ELR (cell line): ENCODE measurements at places on chromosomes 2 and 18.
A peak's percentile ranks its signal among the peaks of the same experiment; 100 is the strongest.

DNA sequence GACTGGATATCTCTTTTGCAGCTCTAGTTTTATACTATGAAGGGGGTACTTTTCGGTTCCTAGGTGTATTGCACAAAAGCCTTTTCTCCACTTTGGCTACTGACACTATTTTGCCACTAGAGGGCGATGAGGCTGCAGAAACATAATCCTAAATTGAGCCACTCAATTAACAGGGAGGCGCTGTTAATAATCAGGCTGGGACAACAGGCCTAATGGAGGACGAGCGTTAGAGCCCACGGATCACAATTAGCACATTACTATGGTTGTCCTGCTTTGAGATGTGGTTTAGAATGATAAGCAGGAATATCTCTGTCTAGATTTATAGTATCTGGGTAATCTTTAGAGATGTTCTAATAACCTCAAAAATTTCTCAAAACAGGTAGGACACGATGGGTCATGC lies 62.2 kb upstream of the PMAIP1 start:
- DNase-seq, result peak; percentile 84

GRCh38 chr2:133489146-133489545 lies 79.1 kb downstream of the NCKAP5 start:
- no peak for DNase-seq

DNA sequence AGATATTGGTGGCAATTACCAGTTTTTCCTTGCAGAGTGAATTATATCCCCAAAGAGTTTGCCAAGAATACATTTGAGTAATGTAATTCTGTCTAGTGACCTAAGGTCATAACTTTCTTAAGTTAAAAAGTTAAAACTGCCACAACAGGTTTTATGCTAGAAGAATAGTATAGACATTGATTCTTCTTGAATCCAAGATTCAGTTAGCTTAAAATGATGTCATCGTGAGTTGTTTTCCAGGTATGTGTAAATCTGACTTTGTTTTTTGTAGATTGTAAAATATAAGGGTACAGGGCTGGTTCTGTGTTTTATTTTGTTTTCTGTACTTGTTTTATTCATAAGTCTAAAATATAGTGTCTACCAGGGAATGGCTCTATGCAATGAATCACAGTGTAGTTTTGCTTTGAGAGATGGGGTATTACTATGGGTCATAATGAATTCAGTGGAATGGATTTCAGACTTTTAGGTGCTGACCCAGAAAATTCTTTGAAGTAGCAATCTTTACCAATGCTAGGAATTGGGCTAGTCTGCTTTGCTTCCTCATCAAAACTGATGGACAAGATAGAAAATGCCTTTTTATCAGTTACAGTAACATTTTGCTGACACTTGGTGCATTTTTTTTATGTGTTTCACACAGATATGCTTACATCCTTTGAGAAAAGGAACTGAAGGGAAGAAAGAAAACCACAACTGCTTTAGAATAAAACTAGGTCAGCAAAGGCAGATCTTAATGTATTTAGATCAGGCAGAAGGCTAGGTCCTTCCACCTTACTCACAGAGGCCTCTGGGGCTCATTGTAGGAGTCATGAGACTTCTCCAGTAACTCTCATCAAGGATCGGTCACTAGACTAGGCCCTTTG lies 20.8 kb upstream of the MGAT5 start:
- DNase-seq, result peak; percentile 31

- DNase-seq, result no peak
Measured at GRCh38 chr18:49008716-49009115, 58.0 kb upstream of the SMAD7 start.

GRCh38 chr2:7670905-7671641 lies 753.9 kb downstream of the RNF144A start:
- DNase-seq, result no peak

GRCh38 chr18:6021306-6022073 lies 126.2 kb upstream of the TMEM200C start:
- no peak for DNase-seq

DNA sequence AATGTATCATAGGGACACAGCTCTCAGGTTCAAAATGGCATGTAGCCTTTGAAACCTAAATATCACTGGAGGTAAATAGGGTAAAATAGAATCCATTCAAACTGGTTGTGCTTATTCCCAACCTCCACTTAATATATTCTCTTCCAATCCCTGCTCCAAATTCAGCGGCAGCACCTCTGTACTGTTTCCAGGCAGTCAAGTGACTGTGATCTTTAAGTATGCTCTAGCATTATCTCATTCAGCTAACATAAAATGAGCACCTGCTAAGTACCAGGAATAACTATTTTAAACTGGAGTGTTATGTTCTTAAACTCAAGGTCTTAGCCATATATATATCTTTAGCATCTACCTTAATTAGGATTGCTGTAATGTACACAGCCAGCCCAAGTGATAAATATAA lies 269.2 kb upstream of the SESTD1 start:
- no peak for DNase-seq

DNA sequence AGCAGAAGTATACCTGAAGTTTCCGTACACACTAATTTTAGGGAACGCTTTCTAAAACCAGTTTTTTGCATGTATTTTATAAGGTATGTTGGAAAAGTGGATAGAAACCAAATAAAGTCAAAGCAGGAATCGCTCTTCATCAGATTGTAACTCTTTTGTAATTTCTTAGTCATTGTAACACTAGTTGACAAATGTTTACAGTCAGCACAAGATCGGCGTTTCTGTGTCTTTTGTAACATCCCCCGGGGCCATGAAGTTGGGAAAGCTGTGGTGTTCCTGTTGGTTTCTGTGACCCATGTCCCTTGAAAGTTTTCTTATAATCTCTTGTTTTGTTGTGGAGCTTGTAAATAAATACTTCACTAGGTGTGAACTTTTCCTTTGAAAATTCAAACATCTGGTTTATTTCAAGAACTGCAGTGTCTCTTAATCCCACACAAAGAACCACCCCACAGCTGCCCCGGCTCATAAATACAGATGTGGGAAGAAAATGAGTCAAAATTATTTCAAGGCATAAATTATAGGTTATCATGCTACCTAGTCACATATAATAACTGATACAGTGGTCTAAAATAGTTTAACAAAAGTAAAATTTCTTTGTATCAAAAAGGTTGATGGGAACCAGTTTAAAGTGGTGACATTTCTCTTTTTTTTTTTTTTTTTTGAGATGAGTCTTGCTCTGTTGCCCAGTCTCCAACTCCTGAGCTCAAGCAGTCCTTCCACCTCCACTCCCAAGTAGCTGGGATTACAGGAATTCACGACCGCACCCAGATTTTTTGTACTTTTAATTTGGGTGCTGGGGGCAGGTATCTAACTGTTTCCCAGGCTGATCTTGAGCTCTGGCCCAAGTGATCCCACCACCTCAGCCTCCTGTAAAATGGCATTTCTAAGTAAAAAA lies 751 bp upstream of the NMI start:
- DNase-seq, result peak; percentile 80

GRCh38 chr2:235690809-235691450 lies 197.1 kb downstream of the AGAP1 start:
- DNase-seq, result no peak

GRCh38 chr2:85945586-85945985 lies 56.8 kb upstream of the ST3GAL5 start:
- no peak for DNase-seq

- DNase-seq, result peak; percentile 75
Measured at GRCh38 chr2:105114551-105114950, 76.7 kb downstream of the MRPS9 start.

DNA sequence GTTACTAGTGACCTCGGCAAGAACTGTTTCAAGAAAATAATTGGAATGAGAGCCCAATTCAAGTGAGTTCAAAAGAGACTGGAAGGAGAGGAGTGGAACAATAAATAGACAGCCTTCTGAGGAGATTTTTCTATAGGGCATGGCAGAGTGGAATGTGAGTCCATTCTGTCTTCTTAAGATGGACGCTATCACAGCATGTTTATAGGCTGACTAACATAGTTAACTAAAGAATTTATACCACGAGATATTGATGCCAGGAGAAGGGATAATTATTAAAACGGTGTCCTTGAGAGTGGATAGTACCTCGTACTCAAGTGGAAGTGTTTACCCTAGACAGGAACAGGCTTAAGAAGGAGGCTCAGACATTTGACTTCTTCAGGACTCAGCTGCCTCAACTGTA lies 143.5 kb upstream of the RBBP8 start:
- DNase-seq, result no peak
